ENCODE measurements at places on chromosomes 3 and 15.

DNA sequence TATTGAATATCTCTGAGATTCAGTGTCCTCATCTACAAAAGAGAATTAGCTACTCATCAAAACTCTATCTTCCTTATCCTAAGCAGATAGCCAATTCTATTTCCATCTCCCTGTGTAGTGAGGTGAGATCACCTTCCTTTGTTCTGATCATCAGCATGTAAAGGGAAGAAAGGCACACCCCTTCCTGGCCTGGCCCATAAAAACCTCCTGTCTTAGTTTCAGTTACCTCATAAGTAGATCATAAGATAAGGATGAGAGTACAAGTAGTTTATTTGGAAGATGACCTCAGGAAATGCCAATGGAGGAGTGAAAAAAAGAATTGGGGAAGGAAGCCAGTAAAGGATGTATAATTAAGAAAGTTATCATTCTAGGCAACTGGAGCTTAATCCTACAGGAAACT, 114.5 kb upstream of the GADL1 start:
- no peak for DNase-seq

- DNase-seq: no peak
Measured at GRCh38 chr3:3086239-3086638, 23.9 kb downstream of the IL5RA start.

DNA sequence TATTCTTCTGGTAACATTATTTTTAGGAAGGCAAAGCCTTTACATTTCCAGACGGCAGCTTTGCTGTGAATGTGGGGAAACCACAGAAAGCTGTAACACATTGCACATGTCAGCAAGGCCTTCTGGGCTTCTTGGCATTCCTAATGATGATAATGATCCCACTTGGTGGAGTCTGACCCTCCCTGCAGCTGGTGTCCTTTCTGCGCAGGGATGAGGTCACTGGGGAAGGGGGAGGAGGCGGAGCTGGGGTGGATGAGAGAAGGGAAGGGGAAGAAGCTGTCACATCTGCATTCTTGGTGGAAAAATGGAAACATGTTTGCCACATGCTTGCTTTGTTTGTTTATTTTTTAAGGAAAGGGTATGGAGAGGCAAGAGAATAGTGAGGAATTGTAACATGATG, 68.6 kb downstream of the FILIP1L start:
- DNase-seq: no peak

DNA sequence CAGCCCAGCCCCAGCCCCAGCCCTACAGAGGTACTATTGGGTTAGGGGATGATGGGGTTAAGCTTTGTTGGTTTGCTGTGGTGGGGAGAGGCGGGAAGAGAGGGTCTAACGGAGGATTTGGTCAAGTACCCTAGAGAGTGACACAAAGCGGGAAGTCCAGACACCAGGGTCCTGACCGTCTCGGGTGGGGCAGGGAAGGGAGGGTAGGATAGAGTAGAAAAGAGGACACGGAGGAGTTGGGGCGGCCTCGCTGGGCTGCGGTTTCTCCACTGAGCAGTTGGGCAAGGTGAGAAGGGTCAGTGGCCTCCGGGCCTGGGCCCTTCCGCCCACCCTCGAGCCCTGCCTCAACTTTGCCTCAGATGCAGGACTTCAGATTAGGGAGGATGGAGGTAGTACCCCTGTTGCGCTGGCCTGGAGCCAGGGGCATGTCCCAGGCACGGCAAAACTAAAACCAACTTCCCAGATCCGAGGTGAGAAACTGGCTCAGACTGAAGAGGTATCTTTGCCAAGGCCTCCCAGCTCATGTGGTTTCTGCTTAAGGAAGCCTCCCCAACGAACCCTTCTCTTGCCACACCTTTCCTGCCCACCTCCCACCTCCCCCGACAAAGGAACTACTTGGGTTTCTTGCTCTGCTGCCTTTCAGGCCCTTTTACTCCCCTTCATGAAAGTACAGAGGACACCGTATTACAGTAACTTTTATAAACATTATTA, 551 bp downstream of the PML start:
- peak; percentile 50 for DNase-seq

DNA sequence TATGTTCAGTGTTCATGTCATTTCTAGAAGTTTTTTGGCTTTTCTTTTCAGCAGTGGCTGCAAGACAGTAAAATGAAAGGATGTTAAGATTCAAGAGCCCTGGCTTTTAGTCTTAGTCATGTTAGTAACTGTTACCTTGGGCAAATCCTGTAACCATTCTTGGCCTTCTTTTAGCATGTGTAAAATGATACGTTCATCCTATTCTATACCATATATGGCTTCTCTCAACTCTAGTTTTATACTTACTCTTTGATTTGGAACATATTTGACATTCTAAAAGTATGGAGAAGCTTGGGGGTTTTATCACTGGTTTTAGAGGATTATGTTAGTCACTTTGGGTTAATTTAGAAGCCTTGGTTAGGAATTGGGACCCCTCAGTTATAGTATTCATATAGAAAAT, 20.1 kb downstream of the GTF2E1 start:
- DNase-seq: no peak

DNA sequence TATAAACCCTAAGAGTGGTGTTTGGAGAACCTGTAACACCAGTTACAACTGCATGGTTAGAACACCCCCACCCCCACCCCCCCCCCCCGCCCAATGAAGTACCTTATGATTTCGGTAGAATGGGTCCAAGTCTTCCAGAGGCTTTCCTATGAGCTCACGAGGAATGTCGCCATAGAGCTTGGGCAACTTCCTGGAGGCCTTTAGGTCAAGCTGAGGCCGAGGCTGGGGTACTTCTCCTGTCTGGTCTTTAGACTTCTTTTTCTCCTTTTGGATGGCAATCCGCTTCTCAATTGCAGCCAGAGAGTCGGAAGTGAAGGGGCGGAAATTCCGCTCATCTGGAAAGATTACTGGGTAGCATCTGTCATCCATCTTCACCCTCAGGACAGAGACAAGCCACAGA, 101.8 kb downstream of the SCN11A start:
- DNase-seq: no peak

DNA sequence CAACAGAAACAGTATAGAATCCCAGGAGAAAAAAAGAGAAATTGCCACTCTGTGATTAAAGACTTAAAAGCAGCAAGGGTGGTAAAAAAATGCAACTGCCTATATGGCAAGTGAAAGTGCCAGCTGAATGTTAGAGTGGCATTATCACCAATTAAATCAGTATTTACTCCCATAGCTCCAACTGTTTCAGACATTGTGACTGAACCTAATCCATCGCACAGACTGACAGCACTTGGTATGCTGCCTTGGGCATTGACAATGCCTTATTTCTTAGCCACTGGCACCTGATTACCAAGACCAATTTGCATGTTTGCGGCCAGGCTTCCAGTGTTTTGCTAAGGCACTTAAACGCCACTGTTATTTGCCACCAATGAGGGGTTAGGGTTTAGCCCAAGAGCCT, 201.9 kb upstream of the NECTIN3 start:
- DNase-seq: no peak

- DNase-seq: no peak
Measured at GRCh38 chr3:193546129-193546528, 8.6 kb downstream of the ATP13A4 start.

DNA sequence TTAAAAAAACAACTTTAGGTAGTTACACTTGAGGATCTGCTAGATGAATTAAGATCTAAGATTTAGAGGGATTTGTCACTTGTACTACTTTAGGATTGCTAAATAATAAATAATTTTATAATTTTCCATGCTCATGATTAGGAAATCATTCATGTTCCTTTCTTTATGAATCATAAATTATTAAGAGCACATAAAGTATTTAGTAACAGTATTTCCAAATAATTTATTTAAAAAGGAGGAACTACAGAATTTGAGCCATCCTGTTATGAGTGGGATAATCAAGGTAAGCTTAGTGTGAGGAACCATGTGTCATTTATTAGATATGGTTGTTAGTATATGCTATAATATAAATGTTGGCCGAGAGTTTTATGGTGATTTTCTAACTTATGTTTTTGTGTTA, 37.5 kb upstream of the C3orf38 start:
- no peak for DNase-seq

DNA sequence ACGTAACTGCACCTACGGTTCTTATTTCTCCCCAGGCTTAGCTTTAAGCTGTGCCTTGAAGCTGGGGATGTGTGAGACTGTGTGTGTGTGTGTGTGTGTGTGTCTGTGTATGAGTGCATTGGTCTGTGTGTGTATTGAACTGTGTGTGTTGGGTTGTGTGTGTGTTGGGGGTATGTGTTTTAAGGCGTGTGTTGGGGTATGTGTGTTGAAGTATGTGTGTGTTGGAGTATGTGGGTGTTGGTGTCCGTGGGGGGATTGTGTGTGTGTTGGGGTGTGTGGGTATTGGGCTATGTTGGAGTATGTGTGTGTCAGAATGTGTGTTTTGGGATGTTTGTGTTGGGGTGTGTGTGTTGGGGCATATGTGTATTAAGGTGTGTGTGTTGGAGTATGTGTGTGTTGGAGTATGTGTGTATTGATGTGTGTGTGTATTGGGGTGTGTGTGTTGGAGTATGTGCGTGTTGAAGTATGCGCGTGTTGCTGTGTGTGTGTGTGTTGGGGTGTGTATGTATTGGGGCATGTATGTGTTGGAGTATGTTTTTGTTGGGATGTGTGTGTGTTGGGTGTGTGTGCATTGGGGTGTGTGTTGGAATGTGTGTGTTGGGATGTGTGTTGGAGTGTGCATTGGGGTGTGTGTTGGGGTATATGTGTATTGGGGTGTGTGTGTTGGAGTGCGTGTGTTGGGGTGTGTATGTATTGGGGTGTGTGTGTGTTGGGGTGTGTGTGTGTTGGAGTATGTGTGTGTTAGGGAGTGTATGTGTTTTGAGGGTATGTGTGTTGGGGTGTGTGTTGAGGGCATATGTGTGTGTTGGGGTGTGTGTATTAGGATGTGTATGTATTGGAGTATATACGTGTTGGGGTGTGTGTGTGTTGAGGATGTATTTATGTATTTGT, 76.4 kb downstream of the LSM3 start:
- no peak for DNase-seq

DNA sequence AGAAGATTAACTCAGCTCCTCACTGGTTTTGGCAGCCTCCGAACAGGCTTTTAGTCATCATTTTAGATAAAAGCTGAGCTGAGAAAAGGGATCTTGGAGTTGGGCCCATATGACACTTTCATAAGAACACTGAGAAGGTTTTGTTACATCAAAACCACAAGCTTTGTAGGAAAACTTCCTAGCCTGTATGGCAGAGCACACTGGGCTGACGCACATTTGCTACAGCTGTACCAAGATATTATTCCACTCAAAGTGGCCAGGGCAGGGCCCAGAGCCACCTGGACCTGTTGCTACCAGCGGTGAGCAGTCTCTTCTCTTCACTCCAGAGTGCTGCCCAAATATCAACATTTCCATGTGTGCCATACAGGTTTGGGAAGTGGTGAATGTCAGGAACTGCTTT, 160.5 kb upstream of the CCDC54 start:
- DNase-seq: no peak

- DNase-seq: no peak
Measured at GRCh38 chr3:55471522-55472280, 15.4 kb downstream of the WNT5A start.

DNA sequence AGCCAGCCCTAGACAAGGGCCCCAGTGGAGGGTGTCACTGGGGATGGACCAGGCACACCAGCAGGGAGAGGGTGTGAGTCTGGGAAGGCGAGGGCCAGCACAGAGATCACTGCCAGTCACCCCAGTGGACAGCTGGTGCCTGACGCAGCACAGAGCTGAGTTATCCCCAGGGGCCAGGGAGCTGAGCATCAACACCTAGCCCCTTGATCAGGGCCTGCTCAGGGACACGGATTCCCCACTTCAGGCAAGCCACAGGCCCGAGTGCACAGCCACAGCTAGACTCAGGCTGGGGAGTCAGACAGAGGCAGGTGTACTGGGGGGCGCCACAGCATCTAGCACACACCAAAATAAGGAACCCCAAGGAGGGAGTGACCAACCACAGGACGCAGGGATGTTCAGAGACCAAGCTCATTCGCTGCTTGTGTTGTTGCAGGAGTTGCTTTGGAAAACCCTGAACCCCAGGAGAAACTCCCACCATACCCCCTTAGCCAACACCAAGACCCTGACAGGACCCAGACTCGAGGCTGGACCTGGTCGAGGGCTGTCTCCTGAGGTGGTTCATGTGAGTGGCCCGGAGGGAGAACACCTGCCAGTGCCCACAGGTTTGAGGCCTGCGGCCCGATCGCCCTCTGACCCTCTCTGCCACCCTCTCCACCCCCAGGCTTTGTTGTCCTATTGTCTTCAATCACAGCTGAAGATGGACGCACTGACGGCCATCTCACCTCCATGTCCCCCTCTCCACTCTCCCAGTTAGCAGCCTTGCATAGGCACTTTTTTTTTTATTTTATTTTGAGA, 146.8 kb downstream of the TPRA1 start:
- DNase-seq: no peak

DNA sequence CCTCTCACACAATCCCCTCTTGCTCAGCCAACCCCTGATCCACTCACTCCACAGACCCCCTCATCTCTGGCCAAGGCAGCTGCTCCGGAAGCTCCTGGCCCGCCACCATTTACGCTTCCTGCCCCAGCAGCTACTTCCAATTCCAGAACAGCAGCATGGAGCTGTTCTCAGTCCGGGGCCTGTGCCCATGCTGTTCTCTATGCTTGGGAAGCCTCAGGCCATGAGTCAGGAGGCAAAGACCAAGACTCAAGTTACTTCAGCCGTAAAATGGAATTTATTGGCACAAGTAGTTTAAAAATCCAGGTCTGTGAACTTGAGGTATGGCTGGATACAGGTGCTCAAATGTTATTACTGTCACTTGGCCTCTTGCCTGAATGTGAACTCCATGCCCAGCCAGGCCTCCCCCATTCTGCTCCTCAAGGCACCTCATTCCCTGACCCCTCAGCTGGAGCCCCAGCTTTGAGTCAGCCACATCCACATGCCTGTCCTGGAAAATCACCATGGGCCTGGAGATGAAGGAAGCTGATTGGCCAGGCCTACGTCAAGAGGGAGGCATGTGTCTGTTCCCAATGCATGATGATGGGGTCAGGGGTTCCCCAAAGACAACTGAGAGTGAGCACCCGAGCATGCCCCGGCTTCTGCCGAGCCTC, 31.4 kb upstream of the CACNA2D2 start:
- no peak for DNase-seq

GRCh38 chr3:10247679-10248183, 528 bp upstream of the TATDN2 start:
- DNase-seq: no peak

DNA sequence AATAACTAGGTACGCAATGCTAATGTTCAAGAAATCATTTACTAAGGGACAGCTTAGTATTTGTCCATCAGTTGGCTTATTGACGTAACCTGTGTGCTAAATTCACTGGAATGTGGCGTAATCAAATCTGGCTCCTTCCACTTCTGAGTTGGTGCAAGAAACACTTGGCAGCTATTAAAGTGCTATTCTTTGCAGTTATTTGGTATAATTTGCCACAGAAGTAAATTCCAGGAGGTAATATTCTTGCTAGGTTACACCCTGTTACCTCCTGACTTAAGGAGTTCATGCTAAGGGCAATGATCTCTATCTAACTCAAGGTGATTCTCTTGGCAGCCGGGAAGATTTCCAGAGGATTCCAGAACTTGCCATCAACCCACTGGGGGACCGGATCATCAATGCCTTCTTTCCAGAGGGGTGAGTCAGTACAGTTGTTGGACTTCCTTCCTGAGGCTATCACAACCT, 25.5 kb downstream of the CHP1 start:
- DNase-seq: no peak

- DNase-seq: no peak
Measured at GRCh38 chr15:29676961-29677402, 145.3 kb downstream of the TJP1 start.
